ENCODE measurements at places on chromosomes 3 and 15.

GRCh38 chr3:53211706-53212702 lies 43.8 kb downstream of the TKT start:
- DNase-seq, result no peak

GRCh38 chr3:37295925-37296324 lies 121.5 kb upstream of the LRRFIP2 start:
- no peak for DNase-seq

GRCh38 chr15:38863381-38863780 lies 298.8 kb upstream of the RASGRP1 start:
- DNase-seq, result no peak

DNA sequence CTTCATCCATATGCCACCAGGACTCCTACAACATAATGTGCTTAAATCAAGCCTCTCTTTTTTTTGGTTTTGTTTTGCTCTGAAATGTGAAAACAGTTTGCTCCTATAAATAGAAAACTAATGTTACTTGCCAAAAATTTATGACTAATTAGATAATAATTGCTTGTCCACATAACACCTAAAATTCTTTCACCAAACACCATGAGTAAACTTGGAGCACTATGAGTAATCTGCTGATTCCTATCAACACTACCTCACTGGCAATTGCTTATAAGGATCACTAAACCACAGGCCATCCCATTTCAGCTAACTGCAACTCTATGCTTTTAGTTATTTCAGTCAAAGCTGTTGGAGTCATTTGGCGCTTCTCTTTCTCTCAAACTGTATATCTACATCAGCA lies 252.7 kb downstream of the EPHA3 start:
- DNase-seq, result no peak

DNA sequence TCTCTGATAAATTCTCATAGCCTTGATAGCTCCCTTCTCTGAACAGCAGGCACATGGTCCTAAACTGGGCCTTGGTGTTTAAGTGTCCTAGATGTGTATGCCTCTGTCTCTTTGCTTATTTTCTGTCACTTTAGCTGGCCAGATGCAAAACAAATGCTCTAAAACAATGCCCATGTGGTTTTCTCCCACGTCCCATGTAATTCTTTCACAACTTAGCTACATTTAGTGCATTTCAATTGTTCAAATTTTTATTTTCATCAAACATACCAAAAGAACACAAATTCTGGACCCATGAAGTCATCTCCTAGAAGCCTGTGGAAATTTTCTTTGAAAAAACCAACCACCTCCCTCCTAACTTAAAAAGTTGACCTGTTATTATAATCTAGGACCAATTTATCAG lies 491.3 kb upstream of the AGTR1 start:
- DNase-seq, result no peak

DNA sequence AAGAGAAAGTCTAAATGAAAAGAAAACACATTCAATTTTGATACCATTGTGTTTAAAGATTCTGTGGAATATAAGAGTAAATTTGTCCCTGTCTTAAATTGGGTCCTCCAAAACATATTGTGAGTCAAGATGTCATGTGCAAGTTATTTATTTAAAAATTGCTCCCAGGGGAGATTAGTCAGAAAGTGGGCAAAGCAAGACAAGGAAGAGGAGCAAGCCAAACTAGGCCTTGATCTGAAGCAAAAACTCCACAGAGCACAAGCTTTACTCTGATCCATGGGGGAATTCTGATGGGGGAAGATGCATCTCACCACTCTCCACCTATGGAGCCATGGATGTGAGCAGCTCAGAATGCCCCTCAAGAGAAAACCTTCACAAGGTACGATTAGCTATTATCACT lies 342.8 kb upstream of the IL12A start:
- no peak for DNase-seq

Measured in stimulated activated CD4-positive, alpha-beta T cell treated with anti-CD3 and anti-CD28 coated beads, Interleukin-12 subunit alpha, Interleukin-12 subunit beta, amount 100 ng/mL, for 4 hours (primary cell).